ENCODE measurements at places on chromosomes 13 and 19.

DNA sequence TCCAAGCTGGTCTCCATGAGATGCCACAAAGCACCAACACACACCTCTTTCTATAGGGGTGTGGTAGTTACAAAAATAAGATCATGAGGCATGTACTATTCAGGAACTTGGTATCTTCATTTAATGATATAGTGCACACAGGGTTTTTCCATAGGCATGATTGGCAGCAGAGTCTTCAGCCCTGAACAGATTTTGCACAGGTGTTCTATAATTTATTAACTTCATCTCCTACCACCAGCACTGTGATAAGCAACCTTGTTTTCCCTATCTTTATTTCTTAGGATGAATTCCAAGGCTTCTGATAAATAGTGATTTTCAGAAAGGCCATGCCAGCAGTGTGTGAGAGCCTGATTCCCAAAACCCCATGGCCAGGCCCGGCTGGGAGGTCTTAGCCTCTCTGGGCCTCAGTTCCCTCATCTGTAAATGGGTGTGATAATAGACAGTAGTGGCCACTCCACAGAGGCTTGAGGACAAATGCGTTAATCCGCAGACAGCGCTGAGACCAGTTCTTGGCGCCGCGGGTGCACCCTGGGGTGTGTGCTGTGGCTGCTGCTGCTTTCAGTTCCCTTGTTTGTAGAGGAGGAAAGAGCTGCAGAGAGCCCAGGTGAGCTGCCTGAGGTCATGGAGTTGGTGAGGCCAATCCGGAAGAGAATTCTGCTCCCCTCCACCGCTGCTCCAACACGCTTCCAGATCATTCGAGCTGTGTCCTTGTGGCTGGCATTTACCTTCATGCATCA lies 33.1 kb downstream of the DHRS12 start:
- no peak for DNase-seq

GRCh38 chr13:110617321-110618072 lies 2.2 kb downstream of the NAXD start:
- DNase-seq = no peak

DNA sequence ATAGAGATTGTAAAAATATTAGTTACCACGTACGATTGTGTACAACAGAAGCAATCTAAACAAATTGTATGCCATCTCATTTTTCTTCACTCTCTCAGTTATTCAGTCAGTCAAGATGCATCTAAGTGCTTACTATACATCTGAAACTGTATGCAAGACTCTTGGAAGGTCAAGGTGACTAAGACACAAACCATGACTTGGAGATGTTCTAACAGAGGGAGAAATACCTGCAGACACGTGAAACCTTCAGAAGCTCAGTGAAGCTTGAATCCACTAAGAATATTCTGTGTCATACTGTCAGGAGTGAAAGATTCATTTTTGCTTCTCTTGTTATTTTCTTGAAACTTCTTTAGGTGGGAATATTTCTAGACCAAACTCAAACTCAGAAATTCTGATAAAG lies 365.4 kb downstream of the ITGBL1 start:
- no peak for DNase-seq

GRCh38 chr19:9615844-9616243 lies 5.2 kb downstream of the ZNF561 start:
- DNase-seq = no peak

- no peak for DNase-seq
Observed at GRCh38 chr13:81305928-81306327, 965.0 kb upstream of the SPRY2 start.

GRCh38 chr19:10551698-10552301 lies 8.1 kb downstream of the ATG4D start:
- no peak for DNase-seq

DNA sequence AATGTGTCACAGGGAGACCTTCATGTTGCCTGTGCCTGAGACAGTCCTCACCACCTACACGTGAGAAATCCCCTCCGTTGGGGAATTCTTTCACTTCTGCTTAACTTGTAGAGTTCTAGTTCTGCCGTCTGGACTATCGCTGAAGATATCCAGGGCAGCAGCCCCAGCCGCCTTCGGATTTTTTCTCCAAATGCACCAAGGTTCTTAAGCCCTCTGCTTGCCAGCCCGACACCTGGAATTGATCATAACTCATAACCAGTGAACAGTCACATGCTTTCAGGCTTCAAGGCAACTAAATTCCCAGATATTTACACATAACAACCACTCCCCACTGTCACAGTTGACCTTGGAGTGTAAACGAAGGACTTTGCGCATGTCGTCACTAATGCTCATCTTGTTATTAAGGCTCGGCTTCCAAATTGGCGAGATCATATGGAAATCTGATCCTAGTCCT lies 114.4 kb downstream of the RAB20 start:
- DNase-seq = no peak

Data from stimulated activated CD8-positive, alpha-beta memory T cell treated with anti-CD3 and anti-CD28 coated beads, Interleukin-7, amount 100 ng/mL, for 1 hour (primary cell).